AG04450 (cell line): ENCODE measurements at places on chromosomes 12 and 14. TPM values are rescaled to one million over a fixed set of nuclear protein-coding genes. Genes with fewer than 3 reads are reported as not detected.

The ANO6 gene
- polyA plus RNA-seq: 44.0 and 51.9 TPM in 2 replicates

The AKAP3 gene
- 0.29 and 0.73 TPM in 2 replicates for polyA plus RNA-seq

GRCh38 chr12:12806784-12807516 lies 6.2 kb upstream of the DDX47 start:
- DNase-seq: no peak

DNA sequence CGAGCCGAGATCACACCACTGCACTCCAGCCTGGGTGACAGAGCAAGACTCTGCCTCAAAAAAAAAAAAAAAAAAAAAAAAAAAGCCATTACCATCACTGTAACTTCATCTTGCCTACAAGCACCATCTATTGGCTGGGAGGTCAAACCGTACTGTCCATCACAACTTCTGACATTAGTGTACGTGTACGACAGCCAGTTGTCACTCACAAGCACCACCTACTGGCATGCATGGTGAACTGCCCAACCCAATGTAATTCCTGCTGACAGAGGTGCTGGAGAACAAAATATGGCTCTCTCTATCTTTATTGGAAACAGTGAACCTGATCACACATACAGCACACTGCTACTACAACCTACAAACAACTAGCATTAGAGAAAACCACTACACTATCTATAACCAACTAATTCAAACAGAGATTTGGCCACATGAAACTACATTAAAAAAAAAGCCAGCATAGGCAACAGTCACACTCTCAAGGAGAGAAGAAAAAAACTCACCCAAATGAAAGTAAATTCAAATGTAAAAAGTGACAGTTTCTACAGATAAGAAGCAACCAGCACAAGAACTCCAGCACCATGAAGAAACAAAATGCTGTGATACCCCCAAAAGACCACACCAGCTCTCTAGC lies 82.3 kb downstream of the PUS7L start:
- no peak for DNase-seq

DNA sequence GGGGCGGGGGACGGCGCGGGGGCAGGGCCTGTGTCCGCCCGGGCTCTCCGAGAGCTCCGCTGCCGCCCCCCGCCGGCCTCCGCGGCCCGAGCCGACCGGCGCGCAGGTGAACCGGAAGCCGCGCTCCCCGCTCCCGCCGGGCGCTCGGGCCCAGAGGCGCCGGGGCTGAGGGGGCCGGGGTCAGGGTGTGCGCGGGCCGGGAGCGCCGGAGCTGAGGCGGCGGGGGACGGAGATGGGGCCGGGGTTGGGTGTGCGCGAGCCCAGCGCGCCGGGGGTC lies 431 bp downstream of the HIP1R start:
- no peak for DNase-seq

- DNase-seq: no peak
Observed at GRCh38 chr14:58752771-58753201, 115.0 kb downstream of the DACT1 start.

GRCh38 chr14:100786131-100786530 lies 39.8 kb upstream of the MEG3 start:
- no peak for DNase-seq

The SPIC gene
- not detected in 2 replicates for polyA plus RNA-seq

DNA sequence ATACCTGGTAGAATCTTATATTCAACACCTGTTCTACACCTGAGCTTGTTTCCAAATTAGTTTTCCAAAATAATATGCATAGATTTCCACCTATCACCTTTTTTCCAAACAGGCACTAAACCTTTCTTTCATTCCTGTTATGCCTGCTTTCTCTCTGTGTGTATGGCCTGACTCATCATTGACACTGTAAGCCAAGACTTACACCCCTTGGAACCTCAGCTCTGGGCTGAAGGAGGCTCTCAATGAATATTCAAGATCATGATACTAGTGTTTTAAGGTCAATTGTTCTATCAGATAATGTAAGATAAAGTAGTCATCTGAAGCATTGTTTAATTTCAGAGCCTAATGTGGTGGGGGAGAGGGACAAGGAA lies 1193.3 kb downstream of the FLRT2 start:
- DNase-seq: no peak

- DNase-seq: no peak
Observed at GRCh38 chr12:82329508-82329907, 28.7 kb downstream of the CCDC59 start.

GRCh38 chr12:106091446-106091820 lies 47.3 kb downstream of the NUAK1 start:
- DNase-seq: no peak

DNA sequence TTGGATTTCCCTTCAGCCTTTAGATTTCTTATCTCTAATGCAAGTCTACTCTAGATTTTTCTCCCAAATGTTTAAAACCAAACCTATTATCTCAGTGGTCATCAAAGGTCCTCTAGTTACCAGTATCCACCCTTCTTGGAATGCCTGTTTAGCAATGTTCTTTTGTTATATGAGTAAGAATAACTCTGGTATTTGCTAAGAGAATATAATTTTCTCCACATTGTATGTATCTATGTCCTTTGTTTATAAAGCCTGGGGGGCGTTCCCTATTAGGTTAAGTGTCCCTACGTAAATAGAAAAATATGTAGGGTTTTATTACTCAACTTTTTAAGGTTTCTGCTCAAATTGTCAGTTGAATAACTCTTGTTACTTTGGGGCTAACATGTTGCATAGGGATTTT lies 27.3 kb downstream of the PPM1A start:
- DNase-seq: no peak
